GM12864 (cell line): ENCODE measurements at places on chromosomes 7 and 10.

- DNase-seq: no peak
These were observed 89.4 kb downstream of the CTNNA3 start for GRCh38 chr10:67606572-67606971.

GRCh38 chr10:7890781-7891180, 72.5 kb downstream of the TAF3 start:
- no peak for DNase-seq

DNA sequence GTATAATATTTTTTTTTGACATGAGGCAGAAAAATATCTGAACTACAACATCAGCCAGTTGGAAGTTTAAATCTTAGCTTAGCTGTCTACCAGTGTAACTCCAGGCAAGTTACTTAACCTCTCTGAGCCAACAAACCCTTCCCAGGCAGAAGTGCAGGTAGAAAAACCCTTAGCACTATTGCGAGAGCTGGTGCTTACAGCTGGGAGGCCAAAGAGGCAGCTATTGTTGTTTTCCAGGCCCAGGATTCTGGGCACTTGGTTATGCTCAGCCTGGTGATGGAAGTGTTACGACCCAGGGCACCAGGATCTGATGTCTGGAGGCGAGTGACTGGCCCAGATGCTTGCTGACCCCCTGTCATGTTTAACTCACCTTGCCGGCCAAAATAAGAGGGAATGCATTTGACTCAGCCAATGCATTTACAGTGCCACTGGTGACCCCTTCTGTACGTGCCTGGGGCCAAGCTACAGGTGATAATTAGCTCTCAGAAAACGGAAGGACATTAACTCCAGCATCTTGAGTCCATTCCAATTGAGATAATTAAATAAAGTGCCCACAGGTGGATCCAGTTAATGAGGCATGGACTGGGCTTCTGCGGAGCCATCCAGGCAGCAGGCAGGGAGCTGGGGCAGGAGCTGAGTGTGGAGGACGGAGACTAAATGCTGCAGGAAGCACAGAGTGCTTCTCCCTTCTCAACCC, 126.5 kb upstream of the HABP2 start:
- DNase-seq: no peak

DNA sequence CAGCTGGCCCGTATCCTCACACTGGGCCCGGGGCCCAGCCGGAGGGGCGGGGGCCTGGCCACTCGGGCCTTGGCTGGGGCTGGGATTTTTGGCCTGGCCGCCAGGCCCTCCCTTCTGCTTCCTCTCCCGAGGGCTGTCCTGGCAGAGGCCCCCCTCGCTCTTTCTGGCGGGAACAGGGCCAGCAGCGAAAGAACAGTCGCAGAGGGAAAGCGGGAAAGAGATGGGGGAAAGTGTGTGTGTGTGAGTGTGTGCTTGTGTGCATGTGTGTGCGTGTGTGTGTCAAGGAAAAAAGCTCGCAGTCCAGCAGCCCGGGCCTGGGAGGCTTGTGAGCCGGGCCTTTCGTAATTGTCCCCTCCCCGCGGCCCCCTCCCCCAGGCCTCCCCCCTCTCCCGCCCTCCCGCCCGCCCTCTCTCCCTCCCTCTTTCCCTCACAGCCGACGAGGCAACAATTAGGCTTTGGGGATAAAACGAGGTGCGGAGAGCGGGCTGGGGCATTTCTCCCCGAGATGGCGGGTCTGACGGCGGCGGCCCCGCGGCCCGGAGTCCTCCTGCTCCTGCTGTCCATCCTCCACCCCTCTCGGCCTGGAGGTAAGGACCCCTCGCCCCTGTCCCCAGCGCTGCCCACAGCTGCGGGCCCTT, at the start of gene ELN:
Gene ELN (plus strand): TSS at position 491 of the 638 bp plus-strand sequence. CDS start 15 bp downstream, at position 506.
- DNase-seq: no peak

DNA sequence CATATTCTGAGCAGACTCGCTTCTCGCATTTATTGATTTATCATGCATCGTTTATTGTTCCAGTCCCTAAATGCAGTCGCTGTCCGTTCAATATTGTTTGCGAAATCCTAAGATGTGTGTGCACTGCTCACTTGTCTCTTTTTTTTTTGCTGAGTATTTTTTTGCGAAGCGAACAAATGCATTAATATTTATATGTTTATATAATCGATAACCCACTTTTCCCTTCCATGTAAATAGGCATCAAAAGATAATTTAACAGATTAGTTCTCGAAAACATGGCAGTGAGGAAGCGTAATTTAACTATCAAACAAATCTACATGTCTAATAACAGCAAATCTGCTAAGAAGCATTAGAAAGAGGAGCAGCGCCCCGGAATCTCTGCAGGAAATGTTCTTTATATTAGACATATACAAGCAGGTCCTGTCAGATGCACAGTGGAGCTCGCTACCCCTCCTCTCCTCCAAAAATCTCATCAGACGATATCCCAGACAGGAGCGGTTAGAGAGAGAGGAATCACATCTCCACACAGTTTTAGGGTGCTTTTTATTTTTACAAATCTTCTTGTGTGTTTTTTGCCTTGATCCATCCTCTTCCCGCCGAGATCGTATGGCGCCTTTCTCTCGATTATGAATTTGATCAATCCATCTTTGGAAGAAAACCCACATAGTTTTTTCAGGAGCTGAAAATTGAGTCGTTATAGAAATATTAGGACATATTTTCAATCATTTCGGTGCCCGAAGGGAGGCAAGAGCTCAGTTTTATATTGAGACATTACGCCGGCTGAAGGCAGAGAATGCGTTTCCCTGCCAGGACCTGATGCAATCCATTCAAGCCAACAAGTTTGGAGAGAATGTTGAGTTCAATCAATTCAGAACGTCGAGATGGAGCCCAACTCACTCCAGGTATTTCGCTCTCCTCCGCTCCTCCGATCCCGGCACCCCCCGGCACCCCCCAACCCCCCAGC, at the start of gene ARID5B:
Gene ARID5B (plus strand): TSS at position 871 of the 964 bp plus-strand sequence. CDS start 11 bp downstream, at position 882.
- no peak for DNase-seq

DNA sequence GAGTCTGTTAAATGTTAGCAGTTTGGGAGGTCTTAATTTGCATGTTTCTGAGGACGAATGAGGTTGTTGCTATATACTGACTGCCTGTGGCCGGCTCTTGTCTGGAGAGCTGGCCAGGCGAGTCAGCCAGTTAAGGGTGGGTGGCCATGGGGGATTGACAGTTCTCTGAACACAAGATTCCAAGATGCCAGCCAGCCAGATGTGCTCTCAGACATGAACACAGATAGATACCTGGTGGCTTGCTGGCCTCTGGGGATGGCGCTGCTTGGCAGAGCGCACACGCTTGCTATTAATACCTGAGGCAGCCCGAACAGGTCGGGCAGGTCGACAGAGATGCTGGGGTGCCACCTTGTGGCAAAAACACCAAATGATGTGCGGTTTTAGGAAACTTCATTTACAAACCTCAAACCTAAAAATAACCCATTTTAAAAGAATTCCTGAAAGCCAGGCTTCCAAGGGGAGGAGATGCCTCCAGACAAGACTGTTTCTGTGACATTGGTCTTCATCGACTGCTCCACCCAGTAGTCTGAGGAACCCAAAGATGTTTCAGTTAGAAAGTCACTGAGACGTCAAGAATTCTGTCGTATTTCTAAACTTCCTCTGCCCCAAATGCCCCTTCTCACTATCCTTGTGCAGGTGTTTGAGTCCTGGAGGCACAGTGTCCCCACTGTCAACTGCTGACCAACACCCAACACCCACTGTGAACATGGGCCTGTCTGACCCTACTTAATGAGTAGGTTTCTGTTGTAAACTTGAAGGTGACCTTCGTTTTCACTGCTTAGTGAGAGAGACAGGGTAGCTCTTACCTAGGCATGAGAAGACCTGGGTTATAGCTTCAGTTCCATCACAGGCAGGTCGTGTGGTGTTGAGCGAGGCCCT, 123.4 kb downstream of the NT5C2 start:
- DNase-seq: peak; percentile 44

DNA sequence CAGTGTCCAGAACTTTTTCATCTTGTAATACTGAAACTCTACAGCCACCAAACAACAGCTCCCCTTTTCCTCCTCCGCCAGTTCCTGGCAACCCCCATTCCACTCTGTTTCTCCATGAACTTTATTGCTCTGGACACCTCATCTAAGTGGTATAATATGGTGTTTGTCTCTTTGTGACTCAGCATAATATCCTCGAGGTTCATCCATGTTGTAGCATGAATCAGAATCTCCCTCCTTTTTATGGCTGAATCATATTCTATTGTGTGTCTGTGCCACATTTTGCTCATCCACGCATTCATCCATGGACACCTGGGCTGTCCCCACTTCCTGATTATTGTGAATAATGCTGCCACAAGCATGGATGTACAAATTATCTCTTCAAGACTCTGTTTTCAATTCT, 124.4 kb upstream of the FGFR2 start:
- DNase-seq: no peak

- no peak for DNase-seq
These were observed 25.2 kb downstream of the AKR1E2 start for GRCh38 chr10:4851176-4851575.

GRCh38 chr7:534959-535358, 15.3 kb upstream of the PDGFA start:
- DNase-seq: no peak

DNA sequence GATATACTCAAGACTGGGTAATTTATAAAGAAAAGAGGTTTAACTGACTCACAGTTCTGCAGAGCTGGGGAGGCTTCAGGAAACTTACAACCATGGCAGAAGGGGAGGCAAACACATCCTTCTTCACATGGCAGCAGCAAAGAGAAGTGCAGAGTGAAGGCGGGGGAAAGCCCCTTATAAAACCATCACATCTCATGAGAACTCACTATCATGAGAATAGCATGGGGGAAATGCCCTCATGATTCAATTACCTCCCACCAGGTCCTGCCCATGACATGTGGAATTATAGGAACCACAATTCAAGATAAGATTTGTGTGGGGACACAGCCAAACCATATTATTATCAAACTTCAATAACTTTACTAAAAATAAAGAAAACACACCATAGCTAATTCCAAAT, 30.4 kb upstream of the JAZF1 start:
- DNase-seq: no peak

DNA sequence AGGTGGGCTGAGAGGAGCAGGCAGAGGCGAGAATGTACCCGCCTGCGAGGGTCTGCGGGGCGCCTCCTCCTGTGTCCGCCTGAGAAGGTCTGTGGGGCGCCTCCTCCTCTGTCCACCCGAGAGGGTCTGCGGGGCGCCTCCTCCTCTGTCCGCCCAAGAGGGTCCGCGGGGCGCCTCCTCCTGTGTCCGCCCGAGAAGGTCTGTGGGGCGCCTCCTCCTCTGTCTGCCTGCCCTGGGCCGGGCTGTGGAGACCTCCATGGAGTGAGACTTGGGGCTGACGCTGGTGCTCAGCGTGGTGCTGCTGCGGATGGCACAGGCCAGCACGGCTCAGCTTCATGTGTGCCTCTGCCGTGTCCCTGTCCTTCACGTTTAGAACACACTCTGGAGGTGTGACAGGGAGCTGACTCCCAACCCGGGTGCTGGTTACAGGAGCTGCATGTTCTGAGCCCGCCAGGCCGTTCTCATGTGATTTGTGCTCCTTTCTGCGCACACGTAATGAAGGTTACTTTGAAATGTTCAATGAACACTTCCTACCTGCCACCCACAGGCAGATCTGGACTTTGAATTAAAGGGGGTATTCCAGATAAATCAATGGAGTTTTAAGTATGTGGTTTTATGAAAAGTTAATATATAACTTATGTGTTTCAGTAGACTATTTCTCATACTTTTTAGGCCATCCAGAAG, 20.5 kb upstream of the GET4 start:
- DNase-seq: no peak

GRCh38 chr7:142299237-142299781, 41.5 kb upstream of the PRSS58 start:
- DNase-seq: no peak

GRCh38 chr10:22323538-22324305, 2.8 kb downstream of the BMI1 start:
- DNase-seq: no peak

DNA sequence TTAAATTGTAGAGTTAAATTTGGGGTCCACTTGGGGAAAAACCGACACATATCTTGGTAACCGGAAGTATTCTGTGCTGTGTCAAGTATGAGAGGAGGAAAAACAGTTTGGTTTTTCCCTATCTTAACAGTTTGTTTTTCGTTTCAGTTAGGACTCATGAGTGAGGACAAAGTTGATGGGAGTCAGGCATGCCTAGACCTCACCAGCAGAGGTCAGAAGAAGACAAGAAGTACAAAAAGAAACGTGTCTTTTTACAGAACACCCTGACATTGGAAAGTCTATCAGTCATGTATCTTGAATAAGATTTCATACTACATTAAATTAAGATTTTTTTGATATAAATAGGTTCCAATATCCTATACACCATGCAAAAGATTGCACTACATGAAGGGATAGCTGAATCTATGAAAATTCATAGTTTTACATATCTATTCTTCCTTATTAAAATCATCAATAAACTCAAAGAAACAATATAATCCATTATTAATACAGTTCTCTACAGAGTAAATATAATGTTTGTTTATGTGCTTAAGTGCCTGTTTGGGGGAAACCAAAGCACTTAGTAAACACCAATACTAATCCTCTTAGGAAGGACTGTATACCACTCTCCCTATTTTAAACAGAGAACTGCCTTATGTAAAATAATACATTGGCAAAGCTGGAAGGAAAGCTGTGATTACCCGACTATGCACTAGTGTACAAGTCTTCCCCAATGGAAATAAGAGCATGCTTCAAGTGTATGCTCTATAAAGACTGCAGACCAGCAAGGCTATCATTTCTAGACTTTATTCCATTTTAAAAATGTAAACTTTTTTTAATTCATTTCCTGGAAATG, 95.6 kb downstream of the USP6NL start:
- DNase-seq: peak; percentile 61

- DNase-seq: no peak
These were observed 126.1 kb downstream of the PLXNA4 start for GRCh38 chr7:132450188-132450587.

DNA sequence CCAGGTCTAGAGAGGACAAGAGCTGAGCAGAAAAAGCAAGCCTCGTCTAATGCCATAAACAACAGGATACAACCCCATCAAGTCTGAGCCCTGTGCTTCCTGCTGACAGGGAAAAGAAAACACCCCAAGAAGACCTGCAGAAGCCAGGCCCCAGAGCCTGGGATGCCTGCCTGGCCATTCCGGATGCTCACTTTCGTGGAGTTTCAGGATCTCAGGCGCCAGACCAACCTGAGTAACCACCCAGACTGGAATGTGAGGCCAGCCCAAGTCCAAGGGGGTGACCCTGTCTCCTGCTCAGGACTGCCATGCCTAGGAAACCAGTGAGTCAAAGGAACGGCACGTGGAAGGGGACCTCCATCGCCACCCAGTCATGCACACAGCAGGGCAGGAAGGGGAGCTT, 74.3 kb downstream of the PLXNA4 start:
- no peak for DNase-seq

GRCh38 chr7:132571970-132572369, 4.3 kb downstream of the PLXNA4 start:
- DNase-seq: no peak

- DNase-seq: no peak
These were observed 110.3 kb upstream of the LANCL2 start for GRCh38 chr7:55254596-55255495.

GRCh38 chr10:59631237-59631636, 78.4 kb downstream of the SLC16A9 start:
- DNase-seq: no peak

GRCh38 chr7:1028044-1028770, 16.1 kb upstream of the GPR146 start:
- no peak for DNase-seq
